ENCODE measurements at places on chromosomes 7 and 10. TPM values are rescaled to one million over a fixed set of nuclear protein-coding genes. Genes with fewer than 3 reads are reported as not detected.

Gene SDHAF3
- 11.1 TPM for total RNA-seq

Gene NUTM2A
- 0.89 TPM for total RNA-seq

Gene TDRD1
- total RNA-seq = 0.31 TPM

Gene ARHGAP22
- total RNA-seq = 11.7 TPM

DNA sequence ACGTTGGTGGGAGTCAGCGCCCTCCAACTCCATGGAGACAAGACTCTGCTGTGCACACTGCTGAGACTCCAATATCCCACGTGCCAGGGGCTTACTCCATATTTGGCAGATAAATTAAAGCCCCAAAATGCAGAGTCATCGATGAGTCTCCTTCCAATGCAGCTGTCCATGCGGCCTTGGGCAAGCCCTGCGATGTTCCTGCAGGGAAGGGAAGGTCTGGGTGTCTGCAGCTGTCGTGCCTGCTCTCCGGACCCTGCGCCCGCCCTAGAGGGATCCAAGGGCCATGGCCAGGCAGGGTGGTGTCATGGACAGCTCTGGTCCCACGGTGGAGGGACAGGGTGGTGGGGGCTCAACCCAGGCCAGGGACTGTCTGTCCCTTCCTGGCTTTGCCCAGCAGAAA is 185.2 kb downstream of the PTPRN2 start:
- no peak for DNase-seq

DNA sequence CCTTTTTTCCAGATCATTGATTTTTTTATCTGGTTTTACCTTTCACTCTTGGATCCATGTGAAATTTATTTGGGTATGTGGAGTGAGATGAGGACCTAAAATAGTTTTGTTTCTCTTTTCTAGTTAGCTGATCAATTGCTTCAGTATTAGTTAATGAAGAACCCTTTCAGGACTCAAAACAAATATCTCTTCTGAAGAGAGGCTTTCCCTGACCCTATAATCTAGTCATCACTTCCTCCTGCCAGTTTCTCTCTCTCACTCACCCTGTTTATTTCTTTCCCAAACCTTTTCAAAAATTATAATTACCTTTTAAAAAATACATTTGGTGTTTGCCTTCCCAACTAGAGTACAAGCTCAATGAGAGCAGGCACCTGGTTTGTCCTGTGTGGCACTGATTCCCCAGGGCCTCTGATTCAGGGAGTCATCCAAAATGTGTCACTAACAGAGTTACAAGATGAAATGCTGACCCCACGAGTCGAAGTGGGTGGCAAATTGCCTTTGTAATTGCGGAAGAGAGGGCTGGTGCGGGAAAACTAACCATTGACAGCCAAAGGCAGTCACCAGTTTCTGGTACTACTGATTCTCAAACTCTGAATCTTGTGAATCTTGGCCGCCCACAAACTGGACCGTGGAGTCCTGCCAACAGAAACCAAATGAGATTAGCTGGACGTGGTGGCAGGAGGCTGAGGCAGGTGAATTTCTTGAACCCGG is 2.4 kb downstream of the TMEM140 start:
- DNase-seq = no peak

DNA sequence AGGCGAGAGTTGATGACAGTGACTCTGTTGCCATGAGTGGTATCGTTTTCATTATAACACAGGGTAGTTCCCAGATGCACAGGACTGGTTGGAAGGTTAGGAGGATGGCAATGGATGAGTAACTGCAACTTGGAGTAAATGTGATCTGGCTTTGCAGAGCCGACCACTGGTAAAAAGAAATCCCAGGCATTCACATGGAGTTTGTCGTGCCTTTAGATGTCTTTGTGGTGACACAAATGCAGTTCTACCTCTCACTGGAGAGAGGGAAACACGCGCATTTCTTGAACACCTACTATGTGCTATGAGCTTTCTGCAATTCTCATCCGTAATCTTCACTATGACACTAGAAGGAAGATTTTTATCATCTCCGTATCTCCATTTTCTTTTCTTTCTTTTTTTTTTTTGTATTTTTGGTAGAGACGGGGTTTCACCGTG is 1.7 kb upstream of the MNX1 start:
- DNase-seq = no peak

Measured in sciatic nerve (tissue), 2 donors.